ENCODE measurements at places on chromosomes 4 and X.

DNA sequence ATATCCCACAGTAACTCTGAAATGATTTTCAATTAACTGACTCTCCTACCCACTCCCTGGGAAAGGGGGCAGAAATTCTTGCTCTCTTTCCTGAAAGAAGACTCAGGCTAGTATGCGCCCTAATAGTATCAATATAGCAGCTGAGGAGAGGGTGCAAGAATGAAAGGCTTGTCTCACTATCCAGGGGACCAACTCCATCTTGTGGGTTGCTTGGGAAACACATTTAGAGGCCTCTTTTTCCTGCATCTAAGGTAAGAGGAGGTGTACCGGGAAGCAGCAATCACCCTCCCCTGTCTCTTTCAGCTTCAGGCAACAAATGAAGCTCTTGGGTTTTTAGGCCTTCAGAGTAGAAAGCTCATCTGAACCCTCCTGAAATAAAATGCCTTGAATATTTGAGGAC lies 11.3 kb downstream of the TMEM255A start:
- DNase-seq, result no peak

DNA sequence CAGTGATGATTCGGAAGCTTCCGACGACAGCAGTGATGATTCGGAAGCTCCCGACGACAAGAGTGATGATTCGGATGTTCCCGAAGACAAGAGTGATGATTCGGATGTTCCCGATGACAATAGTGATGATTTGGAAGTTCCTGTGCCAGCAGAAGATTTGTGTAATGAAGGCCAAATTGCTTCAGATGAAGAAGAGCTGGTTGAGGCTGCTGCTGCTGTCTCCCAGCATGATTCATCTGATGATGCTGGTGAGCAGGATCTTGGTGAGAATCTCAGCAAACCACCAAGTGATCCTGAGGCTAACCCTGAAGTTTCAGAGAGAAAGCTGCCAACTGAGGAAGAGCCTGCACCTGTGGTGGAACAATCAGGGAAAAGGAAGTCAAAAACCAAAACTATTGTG lies 14.2 kb downstream of the CXCR3 start:
- DNase-seq, result no peak

- DNase-seq, result no peak
These were observed 36.0 kb upstream of the COX7B2 start for GRCh38 chr4:46945062-46945461.

DNA sequence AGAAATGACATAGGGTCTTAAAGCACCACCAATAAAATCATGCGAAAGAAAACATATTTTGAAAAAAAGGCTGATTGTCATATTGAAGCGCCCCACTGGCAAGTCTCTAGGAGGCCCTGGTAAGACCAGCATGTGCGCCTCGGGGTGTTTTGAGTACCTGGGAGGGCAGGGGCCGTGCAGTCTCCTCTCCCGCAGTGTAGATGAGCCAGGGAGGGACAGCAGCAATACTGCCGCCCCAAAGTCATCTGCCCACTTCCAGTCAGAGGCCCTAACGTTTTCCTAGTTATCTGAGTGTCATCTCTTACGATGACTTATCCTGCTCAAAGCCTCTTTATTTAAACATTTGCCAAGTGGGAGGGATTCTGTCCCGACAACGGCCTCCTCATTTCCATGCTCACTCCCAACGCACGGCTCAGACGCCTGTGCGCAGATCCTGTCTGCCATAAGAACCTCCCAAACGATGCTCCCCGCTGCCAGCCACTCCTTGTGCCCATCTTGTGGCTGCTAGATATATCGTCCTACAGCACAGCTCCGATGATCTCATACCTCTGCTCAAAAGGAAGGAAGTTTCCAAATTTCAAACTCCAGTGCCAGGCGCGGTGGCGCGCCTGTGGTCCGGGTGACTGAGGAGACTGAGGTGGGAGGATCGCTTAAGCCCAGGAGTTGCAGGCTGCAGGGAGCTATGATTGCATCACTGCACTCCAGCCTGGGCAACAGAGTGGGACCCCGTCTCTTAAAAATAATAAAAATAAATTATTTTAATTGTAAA lies 17.2 kb upstream of the SCRG1 start:
- no peak for DNase-seq

- DNase-seq, result no peak
These were observed 52.9 kb downstream of the PPP2R2C start for GRCh38 chr4:6419452-6420028.

- DNase-seq, result peak; percentile 6
These were observed 1.6 kb upstream of the LRAT start for GRCh38 chr4:154741922-154742850.

- DNase-seq, result no peak
These were observed 24.4 kb downstream of the TLR6 start for GRCh38 chr4:38832206-38832605.

GRCh38 chrX:100995469-100995868 lies 26.0 kb downstream of the ARL13A start:
- DNase-seq, result no peak

DNA sequence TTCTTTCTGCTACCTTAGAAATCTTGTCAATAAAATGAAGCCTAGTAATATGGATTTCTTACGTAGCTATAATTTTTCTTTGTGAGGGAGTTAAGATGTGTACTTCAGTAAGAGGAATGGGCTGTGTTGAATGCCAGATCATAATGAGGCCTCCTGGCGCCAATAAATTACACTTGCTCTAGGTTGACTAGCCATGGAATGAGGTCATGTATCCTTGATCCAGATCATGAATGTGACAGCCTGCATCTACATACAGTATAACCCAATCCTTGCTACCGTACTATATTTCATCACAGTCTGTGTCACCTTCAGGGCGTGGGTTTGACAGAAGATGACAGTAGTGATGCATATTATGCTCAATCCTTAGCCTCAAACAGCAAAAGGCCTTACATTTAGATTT lies 36.2 kb downstream of the NHS start:
- DNase-seq, result no peak

GRCh38 chr4:93529692-93530372 lies 298.7 kb upstream of the ATOH1 start:
- DNase-seq, result no peak

- DNase-seq, result no peak
These were observed 65.6 kb upstream of the PDLIM3 start for GRCh38 chr4:185600801-185601434.

DNA sequence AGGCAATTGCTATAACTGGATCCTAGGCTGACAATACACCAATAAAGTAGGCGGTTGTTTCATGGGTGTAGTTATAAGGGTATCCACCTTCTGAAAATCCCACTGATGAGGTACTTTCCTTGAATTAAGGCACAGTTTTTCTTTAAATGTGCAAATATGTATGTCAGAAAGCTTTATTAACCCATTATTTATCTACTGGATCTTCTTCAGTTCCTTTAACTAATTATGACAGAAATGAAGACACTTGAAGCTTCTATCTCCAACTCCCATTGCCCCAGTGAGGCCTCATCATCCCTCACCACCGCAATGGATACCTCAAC lies 159.6 kb upstream of the KLF3 start:
- DNase-seq, result no peak

DNA sequence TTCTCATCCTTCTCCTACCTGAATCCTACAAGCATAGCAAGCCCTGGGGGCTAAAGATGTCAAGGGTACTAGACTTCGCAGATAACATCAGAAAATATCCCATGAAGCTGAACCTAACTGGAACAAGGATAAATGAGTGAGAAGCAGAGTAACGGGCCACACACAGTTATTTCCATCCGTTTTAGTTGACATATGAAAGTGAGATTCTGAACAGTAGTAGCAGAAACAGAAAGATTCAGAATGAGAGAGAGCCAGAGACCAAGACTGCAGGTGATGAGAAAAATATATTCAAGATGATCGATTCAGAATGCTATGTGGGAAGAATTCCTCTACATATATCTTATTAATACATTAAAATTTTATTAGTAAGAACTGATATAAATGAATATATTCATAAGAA lies 165.1 kb downstream of the TSPAN5 start:
- no peak for DNase-seq

DNA sequence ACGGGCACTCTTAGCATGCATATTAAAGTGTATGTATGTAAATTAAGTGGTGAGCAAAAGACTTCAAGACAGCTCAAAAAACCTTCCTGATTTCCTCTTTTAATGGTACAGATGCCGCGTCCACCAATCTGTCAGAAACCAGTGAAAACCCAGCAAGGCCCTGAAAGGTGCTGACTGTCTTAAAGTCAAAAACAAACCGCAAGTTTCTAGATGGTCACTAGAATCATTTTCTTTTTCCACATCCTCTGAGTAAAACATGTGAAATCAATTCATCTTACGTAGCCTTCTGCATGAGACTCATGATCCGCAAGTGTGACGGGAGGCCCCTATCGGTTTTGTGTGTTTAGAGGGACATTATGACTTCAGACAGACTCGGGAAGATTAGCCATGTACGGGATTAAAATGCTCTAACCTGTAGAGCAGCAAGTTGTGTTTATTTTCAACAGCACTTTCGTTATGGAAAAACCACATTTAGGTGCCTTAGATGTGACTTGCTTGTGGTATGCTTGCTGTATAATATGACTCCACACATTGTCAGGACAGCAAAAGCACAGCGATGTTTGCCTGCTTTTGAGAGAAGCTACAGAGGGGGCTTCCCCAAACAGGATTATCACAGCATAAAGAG lies 88.2 kb upstream of the STS start:
- DNase-seq, result no peak

- DNase-seq, result no peak
These were observed 56.8 kb upstream of the TXK start for GRCh38 chr4:48190839-48191238.

DNA sequence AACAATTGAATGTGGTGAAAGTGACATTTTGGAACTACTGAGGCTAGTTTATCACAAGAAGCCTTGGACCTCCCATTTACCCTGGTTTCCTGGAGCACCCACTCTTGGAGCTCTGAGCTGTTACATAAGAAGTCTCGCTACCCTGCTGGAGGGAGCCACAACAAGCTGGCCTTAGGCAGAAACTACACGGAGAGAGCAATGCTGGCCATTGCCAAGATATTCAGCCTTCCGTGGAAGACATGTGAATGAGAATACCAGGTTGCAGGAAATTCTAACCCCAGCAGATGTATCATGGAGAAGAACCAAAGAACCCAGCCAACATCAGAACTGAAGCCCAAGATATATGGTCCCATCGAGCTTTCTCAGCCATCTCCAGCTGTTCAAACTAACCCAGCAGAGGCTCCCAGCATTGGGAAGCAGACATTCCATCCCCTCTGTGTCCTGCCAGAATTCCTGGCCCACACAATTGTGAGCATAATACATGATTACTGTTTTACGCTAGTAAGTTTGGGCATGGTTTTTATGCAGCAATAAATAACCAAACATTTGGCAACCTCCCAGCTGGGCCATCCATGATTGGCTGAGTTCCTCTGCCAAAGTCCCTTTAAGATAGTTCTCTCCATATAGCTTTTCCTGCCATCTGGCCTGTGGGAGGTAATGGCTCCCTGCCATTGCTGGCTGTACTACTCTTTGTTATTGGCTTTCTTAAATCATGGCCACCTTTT lies 17.9 kb upstream of the PDE5A start:
- DNase-seq, result no peak

DNA sequence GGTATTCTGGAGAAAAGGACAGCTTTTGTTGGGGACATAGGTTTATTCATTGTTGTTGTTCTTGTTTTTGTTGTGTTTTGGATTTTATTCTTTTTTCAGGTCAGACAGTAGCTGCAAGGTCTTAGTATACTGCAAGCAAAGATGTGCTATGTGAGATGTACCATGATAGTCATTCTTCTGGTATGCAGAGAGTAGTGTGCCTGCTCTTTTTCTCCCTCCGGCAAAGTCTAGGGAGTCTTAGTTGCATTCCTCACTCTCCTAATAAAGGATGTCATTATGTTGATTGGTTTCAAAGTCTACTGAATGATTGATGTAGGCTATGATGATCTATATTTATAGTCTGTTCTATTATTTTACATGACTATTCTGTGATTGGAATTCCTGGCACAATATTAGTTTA lies 119.9 kb upstream of the POF1B start:
- no peak for DNase-seq

GRCh38 chrX:23904096-23904495 lies 3.6 kb downstream of the APOO start:
- no peak for DNase-seq

GRCh38 chr4:169675825-169676224 lies 55.4 kb downstream of the CLCN3 start:
- DNase-seq, result no peak

DNA sequence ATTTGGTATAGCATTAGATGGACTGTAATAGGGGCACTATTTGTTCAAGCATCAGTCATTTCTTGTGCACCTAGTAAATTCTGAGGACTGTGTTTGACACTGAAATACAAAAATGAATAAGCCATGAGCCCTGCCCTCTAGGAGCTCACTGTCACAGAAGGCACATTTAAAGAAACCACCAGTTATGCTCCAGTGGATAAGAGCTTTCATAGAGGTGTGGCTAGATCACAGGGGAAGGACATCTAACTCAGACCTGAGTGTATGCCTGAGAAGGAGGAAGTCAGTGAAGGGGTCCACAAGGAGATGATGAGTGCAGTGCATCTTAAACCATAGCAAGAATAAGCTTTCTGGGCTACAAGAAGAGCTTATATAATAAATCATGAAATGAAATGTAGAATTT lies 40.1 kb downstream of the BTC start:
- no peak for DNase-seq

DNA sequence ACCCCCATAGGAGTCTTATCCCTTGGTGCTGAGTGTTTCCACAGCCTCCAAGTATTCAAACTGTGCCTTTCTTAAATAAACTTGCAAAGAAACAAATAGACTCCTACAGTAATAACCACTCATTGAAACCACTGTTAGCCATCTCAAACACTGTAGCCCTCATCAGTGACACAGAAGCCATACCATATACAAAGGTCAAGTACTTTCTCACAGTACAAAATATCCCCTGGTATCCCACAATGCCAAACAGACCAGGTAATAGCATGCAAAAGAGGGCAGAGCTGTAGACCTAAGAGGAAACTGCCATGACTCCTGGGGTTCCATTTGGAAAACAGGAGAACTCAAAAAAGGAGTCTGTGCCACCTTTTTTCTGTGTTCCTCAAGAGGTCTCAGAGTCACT lies 173.8 kb upstream of the PPP1R2C start:
- DNase-seq, result no peak

DNA sequence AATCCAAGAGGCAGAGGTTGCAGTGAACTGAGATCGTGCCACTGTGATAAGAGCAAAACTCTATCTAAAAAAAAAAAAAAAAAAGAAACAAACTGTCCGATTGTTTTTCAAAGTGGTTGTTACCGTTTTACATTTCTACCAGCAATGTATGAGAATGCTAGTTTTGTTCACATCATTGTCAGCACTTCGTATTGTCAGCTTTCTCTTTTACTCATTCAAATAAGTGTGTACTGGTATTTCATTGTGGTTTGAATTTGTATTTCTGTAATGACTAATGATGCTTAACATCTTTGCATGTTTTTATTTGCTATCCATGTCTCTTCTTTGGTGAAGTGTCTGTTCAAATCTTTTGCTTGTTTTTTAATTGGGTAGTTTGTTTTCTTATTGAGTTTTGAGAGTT lies 65.8 kb downstream of the GPR101 start:
- no peak for DNase-seq

DNA sequence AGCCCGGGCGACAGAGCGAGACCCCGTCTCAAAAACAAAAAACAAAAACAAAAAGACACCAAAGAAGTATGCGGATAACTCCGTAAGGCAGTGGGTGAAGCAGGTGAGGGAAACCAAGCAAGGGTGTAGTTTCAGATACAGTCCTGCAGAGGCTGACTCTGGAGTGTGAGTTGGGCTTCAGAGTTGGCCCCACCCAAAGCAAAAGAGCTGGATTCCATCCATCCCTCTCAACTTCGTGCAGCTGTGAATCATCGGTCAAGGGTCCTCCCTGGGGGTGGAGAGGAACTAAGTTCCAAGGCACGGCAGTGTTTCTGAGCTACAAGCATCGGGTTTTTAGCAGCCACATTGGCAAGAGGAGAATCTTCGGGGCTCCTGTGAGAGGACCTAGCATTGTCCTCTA lies 43.9 kb upstream of the FAM9A start:
- no peak for DNase-seq

GRCh38 chr4:180240670-180241069 lies 2002.5 kb upstream of the TENM3 start:
- DNase-seq, result no peak

Measured in T-helper 2 cell (primary cell).